CD4-positive, alpha-beta memory T cell (primary cell): ENCODE measurements at places on chromosomes 16 and 17. TPM values are rescaled to one million over a fixed set of nuclear protein-coding genes. Genes with fewer than 3 reads are reported as not detected.
A peak's percentile ranks its signal among the peaks of the same experiment; 100 is the strongest.

- DNase-seq: no peak
Observed at GRCh38 chr16:10578474-10579316, 1.7 kb downstream of the EMP2 start.

GRCh38 chr16:48394355-48394703, 9.1 kb upstream of the SIAH1 start:
- DNase-seq: no peak

GRCh38 chr16:50861451-50861850, 119.6 kb downstream of the CYLD start:
- no peak for DNase-seq

DNA sequence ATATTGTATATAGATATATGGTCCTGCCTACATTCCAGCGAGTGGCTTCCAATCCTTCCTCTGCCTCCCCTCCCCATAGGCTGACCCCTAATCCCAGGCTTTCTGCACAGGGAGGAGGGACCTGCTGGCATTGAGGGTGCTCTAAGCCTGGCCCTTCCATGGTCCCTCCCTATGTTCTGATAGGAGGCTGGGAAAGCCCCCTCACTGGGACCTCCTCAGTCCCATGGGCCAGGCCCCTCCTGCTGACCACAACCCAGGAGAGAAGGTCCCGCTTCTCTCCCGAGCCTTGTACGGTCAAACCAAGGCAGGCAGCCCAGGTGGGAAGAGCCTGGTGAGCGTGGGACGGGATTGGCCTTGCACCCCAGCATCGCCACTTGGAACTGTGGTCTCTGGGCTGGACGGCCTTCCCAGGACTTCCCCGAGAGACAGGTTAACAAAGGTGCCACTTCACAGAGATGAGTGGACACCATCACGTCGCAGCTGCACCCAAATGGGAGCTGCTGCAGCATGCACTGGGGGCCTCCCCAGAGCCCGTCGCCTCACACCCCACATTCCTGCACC, 859 bp downstream of the ALDH3A1 start:
- DNase-seq: peak; percentile 2

GRCh38 chr16:49931266-49931665, 75.4 kb upstream of the ZNF423 start:
- DNase-seq: no peak

DNA sequence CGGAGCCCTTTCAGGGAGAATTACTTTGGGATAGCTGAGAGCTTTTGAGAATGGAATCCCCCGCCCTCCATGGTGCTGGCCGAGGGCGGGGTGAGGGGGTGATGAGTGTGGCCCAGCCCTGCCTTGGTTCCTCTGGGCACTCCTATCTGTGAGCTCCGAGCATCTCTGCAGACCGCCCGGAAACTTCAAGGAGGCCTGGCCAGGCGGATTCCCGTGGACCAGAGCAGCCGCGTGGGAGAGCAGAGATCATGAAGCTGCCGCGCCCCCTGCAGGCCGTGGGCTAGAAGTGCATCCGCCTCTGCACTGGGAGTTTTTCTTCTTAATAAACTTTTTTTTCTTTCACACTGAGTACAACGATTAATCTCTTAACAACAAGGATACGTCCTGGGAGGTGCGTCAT, 392.9 kb upstream of the EEF2KMT start:
- no peak for DNase-seq

DNA sequence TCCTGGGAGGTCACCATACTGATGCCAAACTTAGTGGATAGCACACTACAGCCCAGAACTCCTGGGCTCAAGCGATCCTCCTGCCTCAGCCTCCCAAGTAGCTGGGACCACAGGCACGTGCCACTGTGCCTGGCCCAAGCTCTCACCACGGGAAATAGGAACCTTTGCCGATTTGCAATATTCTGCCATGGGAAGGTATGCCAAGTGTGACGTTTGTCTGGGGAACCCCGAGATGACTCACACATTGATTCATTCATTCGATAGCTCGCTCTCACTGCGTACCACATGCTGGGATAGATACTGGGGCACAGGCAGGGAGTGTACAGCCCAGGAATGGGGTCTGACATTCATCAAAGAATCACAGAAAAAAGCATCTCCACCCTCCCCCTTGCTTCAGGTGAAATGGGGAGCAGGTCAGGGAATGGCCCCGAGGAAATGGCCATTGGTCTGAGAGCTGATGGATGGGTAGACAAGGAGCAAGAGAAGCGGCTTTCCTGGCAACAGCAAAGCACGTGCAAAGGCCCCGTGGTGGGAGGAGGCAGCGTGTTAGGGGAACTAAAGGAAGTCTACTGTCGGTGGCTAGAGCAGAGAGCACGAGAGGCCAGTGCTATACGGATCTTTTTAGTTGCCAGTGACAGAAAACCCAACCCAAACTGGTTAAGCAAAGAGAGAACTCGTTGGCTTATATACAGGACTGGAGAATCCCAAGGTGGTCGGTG, 44.1 kb downstream of the DNAH17 start:
- no peak for DNase-seq

- no peak for DNase-seq
Observed at GRCh38 chr17:68433911-68434508, 23.3 kb downstream of the WIPI1 start.

DNA sequence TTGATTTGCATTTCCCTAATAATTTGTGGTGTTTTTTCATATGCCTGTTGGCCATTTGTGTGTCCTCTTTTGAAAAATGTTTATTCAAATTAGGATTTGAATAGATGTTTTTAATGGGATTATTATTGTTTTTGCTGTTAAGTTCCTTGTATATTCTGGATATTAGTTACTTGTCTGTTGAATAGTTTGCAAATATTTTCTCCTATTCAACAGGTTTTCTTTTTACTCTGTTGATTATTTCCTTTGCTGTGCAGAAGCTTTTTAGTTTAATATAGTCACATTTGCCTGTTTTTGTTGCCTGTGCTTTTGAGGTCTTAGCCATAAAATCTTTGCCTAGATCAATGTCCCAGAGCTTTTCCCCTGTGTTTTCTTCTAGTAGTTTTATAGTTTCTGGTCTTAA, 9.6 kb downstream of the GDE1 start:
- no peak for DNase-seq

DNA sequence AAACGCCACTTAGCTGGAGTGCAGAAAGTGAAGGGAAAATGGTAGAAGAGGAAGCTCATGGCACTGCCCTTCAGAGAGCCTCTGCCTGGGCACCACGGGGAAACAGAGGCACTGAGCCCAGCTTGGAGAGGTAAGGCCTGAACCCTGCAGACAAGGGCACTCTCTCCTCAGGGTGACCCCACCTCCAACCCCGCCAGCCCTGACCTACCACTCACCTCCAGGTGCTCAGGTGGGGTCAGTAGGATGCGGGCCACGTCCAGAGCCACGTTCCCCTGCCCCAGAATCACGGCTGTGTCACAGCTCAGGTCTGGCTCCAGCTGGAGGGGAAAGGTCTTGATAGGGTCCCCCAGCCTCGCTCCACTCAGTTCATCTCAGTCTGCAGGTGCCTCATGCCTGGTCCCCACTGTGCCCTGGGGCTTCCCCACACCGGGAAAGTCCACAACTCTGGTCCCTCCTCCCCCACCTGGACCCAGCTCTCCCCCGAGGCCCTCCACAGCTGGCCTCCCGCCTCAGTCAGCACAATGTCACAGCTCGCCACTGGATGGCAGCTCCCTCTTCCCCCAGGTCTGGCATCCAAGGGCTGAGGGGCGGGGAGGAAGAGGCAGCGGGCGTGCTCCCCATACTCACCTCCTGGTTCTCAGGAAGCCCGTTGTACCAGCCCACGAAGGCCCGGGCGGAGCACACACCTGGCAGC, 6.0 kb upstream of the GRIN2C start:
- DNase-seq: no peak

DNA sequence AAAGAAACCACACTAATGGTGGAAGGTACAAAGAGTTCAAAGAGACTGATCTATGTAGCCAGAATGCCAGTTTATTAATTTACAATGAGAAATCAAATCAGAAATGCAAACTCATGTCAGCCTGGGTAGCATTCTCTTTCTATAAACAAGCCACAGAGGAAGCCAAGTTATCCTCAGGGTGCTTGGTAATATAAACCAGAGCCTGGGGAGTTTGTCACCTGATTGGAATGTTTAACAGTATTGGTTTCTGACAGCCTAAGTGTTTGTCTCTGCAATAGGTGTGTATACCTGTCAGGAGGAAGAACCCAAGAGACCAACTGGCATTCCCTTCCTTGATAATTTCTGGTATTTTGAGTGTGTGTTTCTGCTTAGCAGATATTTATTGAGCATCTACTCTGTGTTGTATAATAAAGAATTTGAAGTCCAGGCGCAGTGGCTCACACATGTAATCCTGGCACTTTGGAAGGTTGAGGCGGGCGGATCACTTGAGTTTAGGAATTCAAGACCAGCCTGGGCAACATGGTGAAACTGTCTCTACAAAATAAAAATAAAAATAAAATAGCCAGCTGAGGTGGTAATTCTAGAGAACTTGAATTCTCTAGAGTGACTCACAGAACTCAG, 3.1 kb upstream of the C17orf58 start:
- no peak for DNase-seq

DNA sequence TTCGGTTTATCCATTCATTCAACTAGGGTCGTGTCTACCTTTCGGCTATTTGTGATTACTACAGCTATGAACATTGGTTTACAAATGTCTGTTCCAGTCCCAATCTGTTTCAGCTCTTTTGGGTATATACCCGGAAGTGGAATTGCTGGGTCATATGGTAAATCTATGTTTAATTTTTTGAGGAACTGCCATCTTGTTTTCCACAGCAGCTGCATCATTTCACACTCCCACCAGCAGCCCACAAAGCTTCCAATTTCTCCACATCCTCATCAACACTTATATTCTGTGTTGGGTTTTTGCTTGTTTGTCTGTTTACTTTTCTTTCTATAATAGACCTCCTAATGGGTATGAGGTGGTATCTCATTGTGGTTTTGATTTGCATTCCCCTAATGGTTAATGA, 48.7 kb upstream of the GINS3 start:
- DNase-seq: no peak

DNA sequence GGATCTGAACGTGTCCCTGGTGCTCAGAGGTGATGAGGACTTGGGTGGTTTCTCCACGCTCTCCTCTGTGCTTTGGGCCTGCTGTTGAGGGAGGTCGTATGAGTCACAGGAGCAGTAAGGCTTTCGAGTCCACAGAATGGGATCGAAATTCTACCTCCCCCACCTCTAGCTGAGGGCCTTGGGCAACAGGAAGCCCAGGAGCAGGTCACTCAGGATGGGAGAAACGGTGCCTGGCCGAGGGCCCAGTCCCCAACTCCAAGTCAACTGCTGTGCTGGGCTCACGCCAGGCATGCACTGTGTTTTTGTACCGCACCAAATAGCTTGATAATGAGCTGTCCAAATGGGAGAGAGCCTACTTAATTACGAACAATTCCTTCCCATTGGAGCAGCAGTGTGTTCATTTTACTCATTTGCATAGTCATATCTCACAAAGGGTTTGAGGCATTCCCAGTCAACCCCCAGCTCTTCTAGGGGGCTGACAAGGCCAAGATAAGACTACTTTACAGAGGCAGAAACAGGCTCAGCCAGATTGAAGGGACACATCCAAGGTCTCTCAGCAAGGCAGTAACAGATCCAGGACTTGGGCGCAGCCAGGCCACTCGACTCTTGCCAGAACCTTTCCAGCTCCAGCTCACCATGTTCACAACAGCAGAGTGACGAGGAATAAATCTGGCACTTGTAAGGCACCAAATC, 53.6 kb downstream of the WNT3 start:
- no peak for DNase-seq

GRCh38 chr16:88939245-88939971, 37.6 kb downstream of the CBFA2T3 start:
- no peak for DNase-seq

Gene PCGF2
- not detected for total RNA-seq

Gene CD300E
- total RNA-seq: not detected

Gene SLC13A2
- total RNA-seq: not detected
